ENCODE measurements at places on chromosomes 4 and X.

DNA sequence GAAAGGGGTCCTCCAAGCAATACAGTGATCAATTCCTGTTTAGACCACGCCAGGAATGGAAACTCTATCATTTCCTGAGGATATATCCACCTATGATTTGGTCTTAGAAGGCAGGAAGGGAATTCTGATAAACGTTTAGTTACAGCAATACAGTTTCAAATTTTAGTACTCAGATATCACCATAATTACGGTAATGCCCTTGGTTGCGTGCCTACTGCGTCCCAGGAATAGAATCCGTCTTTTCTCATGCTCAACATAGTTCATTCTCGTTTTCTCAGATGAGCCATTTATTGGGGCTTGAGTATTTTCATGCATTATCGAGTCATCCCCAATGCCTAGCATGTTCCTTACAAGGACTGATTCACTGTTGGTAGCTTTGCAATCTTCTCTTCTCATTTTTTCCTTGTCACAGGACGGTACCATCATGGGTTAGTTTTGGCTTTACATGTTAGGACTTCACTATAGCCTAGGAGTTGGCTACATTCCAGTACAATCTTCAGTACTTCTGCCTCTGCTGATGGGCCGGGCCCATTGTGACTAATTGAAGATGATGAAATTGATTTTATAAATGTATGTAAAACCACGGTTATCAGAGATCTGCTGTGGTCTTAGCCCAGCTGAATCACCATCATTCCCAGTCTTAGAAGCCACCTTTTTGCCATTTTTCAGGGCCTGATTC lies 4.4 kb upstream of the PRKX start:
- no peak for DNase-seq

GRCh38 chr4:176675810-176676209 lies 116.9 kb downstream of the VEGFC start:
- DNase-seq, result no peak

- DNase-seq, result no peak
Observed at GRCh38 chrX:153055871-153056749, at the start of gene PNMA3. Gene PNMA3, plus strand, starts transcription at chrX:153056470. Its CDS starts 586 bp downstream, at chrX:153057056.

DNA sequence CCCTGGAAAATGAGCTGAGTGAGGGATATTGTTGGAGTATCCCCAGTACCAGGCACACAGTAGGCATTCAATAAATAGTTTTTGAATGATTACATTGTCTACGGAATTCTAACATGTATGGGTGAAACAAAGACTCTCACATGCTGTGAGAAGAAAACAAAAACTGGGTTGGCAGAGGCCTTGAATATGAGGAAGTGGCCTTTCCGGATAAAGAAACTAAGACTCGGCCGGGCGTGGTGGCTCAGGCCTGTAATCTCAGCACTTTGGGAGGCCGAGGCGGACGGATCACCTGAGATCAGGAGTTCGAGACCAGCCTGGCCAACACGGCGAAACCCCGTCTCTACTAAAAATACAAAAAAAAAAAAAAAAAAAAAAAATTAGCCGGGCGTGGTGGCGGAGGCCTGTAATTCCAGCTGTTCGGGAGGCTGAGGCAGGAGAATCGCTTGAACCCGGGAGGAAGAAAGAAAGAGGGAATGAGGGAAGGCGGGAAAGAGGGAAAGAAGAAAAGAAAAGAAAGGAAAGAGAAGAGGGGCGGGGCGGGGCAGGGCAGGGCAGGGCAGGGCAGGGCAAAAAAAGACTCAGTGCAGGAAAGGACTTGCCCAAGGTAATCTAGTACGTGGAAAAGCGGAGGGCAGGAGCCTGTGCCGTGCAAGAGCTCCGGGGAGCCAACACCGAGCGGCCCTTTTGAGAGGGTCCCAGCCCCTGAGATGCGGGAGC lies 689 bp upstream of the TMA16 start:
- DNase-seq, result no peak

DNA sequence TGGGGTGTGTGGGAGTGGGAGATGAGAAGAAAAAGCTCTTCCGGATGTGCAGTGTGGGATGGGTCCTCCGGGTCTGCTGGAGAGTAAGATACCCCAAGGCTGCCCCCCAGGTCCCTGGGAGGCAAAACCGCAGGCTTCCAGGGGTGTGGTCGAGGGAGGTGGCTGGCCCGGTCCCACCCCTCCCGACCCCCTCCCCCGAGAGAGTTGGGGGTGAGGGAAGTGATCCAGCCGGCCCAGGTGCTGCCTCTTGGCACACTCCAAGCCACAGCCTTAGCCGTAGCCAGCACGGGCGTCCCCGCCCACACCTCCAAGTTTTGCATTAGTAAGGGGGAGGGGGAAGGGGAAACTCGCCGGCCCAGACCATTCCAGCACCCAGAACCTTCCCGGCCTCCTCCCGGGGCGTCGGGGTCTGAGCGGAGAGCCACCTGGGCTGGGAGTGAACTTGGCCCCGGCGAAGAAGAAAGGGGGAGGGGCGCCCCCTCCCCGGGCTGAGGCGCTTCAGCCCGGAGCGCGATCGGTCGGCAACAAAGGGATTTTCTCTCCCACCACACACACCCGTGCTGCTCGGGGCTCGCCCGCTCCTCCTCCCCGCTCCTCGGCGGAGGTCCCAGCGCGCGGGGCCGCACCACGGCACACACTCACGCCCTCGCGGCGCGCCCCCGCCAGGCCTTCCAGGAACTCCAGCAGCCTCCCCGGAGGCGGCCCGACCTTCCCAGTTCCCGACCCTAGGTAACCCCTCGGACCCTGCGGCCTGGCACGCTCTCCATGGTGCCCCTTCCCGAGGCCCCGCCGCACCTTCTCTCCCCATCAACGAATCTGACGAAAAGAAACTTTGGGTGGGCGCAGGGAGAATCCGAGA lies 14.4 kb downstream of the BCOR start:
- no peak for DNase-seq

GRCh38 chr4:141636771-141637460 lies 533 bp downstream of the IL15 start:
- DNase-seq, result no peak

DNA sequence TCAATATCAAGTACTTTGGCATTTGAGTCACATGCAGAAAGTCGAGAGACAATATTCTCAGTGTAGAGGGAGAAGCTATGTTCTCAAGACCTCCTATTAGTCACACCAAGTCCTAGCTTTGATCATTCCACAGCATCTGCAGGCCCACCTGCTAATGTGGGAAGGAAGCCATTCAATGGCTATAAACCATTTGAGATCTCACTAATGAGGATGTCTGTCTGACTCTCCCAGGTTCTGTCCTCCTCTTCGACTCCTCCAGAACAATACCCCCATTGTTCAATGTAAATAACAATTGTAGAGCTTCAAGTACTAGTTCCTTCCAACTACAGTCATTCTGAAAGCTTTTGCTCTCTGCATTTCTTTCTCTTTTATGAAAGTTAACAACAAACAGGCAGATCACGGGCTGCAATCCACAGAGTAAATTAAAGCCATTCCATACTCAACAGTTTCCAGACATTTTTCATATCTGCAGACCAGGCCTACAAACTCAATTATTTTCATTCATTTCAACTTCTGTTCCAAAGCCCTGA lies 140.2 kb upstream of the EDNRA start:
- DNase-seq, result no peak

GRCh38 chrX:139967300-139967699 lies 2.0 kb upstream of the CXorf66 start:
- no peak for DNase-seq

GRCh38 chr4:61201561-61201960 lies 1.4 kb downstream of the ADGRL3 start:
- DNase-seq, result no peak

- no peak for DNase-seq
Observed at GRCh38 chr4:186596850-186597390, 41.6 kb upstream of the MTNR1A start.

DNA sequence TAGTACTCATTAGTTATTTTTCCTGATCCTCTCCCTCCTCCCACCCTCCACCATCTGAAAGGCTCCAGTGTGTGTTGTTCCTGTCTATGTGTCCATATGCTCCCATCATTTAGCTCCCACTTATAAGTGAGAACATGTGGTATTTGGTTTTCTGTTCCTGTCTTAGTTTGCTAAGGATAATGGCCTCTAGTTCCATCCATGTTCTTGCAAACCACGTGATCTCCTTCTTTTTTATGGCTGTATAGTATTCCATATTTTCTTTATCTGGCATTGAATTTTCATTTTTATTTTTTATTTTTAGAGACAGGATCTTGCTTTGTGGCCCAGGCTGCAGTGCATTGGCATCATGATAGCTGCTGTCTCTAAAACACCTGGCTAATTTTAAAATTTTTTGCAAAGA lies 11.9 kb upstream of the UBE2K start:
- DNase-seq, result no peak

- no peak for DNase-seq
Observed at GRCh38 chrX:132561974-132562373, 73.1 kb upstream of the MBNL3 start.

DNA sequence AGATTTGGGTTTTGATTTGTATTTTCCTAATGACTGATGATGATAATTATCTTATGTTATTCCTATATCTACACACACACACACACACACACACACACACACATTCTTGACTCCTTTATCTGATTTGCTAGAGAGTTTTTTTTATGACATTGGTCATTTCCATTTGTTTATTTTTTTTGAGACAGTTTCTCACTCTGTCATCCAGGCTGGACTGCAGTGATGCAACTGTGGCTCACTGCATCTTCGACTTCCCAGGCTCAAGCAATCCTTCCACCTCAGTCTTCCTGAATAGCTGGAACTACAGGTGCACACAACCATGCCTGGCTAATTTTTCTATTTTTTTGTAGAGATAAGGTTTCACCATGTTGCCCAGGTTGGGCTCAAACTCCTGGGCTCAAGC lies 6.7 kb downstream of the ZNF81 start:
- DNase-seq, result no peak

DNA sequence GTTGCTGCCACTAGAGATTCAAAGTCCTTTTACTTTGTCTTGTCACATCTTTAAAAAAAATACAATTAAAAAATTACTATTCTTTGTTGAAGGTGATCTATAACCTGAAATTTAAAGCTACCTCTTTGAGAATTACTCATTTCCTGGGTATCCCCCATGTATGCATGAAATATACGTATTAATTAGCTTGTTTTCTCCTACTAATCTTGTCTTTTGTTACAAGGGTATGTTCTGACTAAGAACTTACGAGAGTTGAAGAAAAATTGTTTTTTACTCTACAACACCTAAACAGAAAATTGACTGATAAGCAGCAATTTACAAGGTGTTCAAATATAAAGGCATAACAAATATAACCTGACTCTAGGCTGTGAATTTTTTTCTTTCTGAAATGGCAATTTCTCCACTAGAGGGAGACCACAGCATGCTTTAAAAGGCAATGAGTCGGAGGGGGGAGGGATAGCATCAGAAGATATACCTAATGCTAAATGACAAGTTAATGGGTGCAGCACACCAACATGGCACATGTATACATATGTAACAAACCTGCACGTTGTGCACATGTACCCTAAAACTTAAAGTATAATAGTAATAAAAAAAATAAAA lies 249.6 kb downstream of the OPHN1 start:
- no peak for DNase-seq

GRCh38 chr4:20474119-20474518 lies 222.4 kb downstream of the SLIT2 start:
- no peak for DNase-seq

- DNase-seq, result no peak
Observed at GRCh38 chr4:1297023-1297395, 7.3 kb downstream of the MAEA start.

- DNase-seq, result no peak
Observed at GRCh38 chr4:145795521-145795920, 115.6 kb downstream of the C4orf51 start.

GRCh38 chr4:42473071-42473684 lies 75.9 kb downstream of the SHISA3 start:
- no peak for DNase-seq

- DNase-seq, result no peak
Observed at GRCh38 chr4:38621028-38621684, 42.8 kb upstream of the KLF3 start.

DNA sequence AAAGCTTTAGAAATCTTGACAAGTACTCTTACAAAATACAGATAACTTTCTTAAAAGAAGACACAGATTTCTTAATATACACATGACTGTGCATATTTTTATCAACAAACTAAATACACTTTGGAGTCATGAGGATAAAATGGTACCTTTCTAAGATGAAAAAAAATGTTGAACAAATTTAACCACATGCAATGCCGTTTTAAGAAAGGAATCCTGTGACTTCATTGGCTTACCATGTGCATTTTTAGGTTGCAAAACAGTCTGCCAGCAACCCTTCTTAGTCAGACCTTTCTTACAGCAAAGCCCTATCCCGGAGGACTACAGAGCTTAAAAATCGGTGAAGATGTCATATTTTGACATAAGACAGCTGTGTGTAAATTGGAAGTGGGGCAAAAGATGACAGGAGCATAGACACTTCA lies 51.7 kb downstream of the GASK1B start:
- DNase-seq, result no peak

- DNase-seq, result no peak
Observed at GRCh38 chr4:24248674-24249630, 335.4 kb downstream of the DHX15 start.

DNA sequence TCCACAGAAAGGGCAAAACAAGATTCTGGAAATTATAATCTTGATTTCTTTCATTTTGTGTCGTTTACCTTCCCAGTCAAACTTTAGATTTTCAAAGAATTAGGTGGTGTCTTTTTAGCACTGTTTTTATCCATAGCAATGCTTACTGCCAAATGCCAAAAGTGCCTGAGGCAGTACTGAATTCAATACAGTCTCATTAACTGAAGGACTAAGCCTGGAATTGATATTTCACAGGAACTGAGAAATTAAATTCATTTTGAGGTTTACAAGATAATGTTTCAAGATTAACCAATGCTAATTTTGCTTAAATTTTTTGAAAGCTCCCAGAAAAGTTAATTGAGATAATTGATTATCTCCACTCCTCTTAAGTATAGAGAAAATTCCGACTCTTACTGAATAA lies 68.8 kb upstream of the ARHGAP24 start:
- DNase-seq, result no peak

DNA sequence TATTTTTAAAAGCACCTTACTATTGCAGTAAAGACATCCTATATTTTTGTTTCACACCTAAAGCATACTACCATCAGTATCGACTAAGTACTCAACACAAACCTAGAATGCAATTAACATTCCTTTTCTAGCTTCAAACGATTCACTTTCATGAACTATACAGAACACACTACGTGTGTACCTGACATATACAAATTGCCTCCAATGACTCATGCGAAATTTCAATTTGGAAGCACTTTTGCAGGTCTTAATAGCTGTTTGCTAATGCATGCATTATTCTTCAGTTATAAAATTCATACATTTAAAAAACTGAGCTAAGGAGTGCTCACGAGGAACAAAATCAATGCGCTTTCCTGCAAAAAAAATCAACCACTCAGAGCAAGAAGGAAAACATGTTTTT lies 19.7 kb upstream of the GPM6B start:
- DNase-seq, result no peak

GRCh38 chr4:96406742-96407141 lies 566.8 kb downstream of the PDHA2 start:
- no peak for DNase-seq

DNA sequence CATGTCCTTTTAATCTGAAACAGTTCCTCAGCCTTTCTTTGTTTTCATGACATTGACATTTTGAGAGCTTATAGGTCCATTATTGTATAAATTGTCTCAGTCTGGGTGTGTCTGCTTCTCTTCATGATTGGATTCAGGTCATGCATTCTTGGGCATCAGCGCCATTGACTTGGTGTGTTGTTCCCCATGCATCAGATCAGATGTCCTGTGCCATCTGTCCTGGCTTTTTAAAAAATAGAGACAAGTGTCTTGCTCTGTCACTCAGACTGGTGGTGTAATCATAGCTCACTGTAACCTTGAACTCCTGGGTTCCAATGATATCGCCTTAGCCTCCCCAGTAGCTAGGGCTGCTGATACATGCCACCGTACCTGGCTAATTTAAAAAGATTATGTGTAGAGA lies 55.7 kb downstream of the TBC1D14 start:
- no peak for DNase-seq

Measured in caudate nucleus (tissue), 63 donors.